ENCODE measurements at places on chromosomes 1 and 21.

- no peak overlapping the region for H3K27ac ChIP-seq
- peaks cover 9% of the 10 kb centered on the region for H3K27me3 ChIP-seq
- no peak overlapping the region for H3K4me3 ChIP-seq
- H3K4me1 ChIP-seq = no peaks in the 10 kb centered on the region
Observed at GRCh38 chr1:44067266-44068250, 36.3 kb upstream of the SLC6A9 start.

DNA sequence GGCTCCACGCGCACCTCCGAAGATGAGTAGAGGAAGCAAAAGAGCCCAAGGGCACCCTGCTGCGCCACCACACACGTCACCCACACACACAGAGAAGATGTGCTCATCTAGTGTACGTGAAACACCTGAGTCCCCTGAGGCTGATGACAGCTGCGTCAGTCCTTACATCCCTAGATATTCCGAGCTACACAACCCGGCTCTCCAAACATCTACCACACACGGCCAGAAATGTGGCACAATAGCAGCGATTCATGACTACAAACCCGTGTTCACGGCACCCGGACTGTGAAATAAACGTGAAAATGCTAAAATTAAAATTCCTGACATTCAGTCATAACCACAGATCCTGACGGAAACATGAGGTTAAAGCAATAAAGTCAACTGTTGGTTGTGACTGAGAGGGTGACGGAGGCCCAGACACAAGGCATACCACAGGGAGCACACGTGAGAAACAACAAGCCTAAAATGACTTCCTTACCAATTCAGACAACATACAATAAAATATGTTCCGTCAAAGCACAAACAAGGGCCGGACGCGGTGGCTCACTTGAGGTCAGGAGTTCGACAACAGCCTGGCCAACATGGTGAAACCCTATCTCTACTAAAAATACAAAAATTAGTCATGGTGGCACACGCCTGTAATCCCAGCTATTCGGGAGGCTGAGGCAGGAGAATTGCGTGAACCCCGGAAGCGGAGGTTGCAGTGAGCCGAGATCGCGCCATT is 7.3 kb downstream of the SSU72 start:
- no peaks in the 10 kb centered on the region for H3K27me3 ChIP-seq
- H3K4me3 ChIP-seq = no peak overlapping the region
- H3K4me1 ChIP-seq = peaks cover 25% of the 10 kb centered on the region

DNA sequence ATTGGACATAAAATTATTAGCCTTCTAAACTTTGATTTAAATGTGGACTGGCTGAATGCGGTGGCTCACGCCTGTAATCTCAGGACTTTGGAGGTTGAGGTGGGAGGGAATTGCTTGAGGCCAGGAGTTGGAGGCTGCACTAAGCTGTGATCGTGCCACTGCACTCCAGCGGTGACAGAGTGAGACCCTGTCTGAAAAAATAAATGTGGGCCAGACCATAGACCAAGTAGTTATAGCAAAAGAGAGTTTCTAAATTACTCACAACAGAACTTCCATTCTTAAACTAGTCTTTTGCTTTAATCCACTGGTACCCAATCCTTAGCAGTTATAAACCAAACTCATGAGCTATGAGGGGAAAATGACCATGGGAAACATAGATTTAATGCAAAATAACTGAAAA is 35.2 kb downstream of the RAP1A start:
- H3K4me1 ChIP-seq = peaks cover 26% of the 10 kb centered on the region
- no peak overlapping the region for H3K27ac ChIP-seq
- H3K36me3 ChIP-seq = no peaks in the 10 kb centered on the region
- no peak overlapping the region for H3K4me3 ChIP-seq
- DNase-seq = no peak

DNA sequence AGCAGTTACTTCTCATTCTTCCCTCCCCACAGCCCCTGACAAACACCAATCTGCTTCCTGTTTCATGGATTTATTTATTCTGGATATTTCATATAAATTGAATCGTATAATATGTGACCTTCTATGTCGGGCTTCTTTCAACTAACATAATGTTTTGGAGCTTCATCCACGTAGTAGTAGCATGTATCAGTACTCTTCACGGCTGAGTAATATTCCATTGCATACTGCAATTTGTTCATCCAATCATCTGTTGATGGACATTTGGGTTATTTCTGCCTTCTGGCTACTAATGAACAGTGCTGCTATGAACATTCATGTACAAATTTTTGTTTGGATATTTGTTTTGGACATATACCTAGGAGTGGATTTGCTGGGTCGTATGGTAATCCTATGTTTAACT is 1.9 kb upstream of the KAZN start:
- H3K27ac ChIP-seq = no peak overlapping the region
- peaks cover 24% of the 10 kb centered on the region for H3K27me3 ChIP-seq
- H3K36me3 ChIP-seq = no peaks in the 10 kb centered on the region
- no peak for DNase-seq

- no peak overlapping the region for H3K4me3 ChIP-seq
- H3K4me1 ChIP-seq = no peaks in the 10 kb centered on the region
- H3K36me3 ChIP-seq = no peaks in the 10 kb centered on the region
- no peak for DNase-seq
- H3K27ac ChIP-seq = no peak overlapping the region
Observed at GRCh38 chr1:44826375-44827196, 16.5 kb downstream of the PTCH2 start.

DNA sequence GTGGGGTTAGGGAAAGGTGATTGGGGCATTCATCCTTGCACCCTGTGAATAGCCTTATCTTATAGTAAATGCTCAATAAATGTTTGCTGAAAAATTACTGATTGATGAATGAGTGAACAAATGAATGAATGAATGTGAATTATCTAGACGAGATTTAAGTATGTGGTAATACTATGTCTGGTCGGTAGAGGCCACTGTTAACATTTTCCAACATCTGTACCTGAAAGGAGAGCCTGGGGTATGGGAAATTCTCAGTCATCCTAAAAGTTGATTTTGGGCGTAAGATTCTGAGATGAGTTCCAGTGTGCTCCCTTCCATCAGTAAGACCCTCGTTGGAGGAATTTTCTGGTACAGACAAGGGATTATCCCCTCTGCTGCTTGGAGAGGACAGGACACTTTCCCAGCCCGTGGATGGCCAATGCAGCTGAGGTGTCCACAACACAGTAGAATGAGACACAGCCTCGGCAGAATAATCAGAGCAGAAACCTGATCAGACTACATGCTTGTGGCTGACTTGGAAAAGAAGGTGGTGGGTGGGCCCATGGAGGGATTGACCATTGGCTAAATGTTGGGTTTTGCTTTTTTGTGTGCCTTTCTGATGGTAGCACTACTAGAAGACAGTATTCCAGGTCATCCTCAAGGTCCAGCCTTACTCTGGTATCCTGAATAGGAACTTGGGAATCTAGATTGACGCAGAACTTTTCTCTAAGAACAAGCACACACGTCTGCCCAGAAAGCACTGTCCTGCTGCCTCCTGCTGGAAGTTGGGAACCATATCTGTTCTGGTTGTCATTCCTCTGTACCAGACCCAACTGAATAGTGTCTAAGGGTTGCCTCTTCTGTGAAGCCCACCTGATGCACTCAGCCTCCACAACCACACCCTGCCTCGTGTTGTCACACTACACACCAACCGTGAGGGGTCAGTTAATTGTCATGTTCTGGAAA is 262.0 kb downstream of the TNR start:
- H3K4me3 ChIP-seq = no peak overlapping the region
- no peak overlapping the region for H3K27ac ChIP-seq
- H3K27me3 ChIP-seq = peaks cover 16% of the 10 kb centered on the region
- DNase-seq = no peak
- no peaks in the 10 kb centered on the region for H3K36me3 ChIP-seq
- H3K4me1 ChIP-seq = no peaks in the 10 kb centered on the region

DNA sequence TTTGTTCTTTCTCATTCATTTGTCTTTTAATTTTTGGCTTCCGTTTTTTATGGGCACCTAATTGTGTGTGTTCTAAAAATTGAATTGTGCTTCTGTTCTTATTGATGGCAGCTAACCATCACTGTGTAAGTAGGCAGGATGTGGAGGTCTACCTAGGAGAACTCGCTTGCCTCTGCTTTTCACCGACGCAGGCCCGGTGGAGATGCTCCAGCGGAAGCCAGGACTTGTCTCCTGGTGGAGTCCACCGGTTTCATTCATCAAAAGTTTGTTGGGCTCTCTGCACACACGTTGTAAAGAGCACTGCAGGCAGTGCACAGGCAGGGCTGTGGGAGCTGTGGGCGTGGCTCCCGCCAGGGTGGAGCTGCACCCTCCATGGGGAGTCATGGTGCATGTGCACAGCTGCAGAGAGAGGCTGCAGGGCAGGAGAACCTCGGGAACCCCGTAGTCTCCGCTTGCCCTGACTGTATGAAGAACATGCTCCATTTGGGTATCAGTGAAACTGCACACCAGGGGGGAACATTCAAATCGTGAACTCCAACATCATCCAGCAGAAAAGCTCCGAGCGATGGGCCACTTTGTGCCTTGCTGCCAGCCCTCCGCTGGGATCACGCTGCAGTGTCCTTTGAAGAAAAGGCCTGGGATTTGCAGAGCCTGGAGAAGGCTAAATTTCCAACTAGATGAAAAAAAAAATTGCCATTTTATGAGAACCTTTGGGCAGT is 6.0 kb upstream of the C1orf174 start:
- peaks cover 39% of the 10 kb centered on the region for H3K4me1 ChIP-seq
- peak; percentile 26 for DNase-seq
- no peak overlapping the region for H3K4me3 ChIP-seq
- H3K27me3 ChIP-seq = peaks cover 6% of the 10 kb centered on the region

Data from DND-41 (cell line).